ENCODE measurements at places on chromosomes 6 and 20.

GRCh38 chr6:163637524-163637923, 223.0 kb downstream of the QKI start:
- no peak for DNase-seq

- DNase-seq: no peak
Observed at GRCh38 chr20:50820515-50821256, 25.8 kb downstream of the BCAS4 start.

DNA sequence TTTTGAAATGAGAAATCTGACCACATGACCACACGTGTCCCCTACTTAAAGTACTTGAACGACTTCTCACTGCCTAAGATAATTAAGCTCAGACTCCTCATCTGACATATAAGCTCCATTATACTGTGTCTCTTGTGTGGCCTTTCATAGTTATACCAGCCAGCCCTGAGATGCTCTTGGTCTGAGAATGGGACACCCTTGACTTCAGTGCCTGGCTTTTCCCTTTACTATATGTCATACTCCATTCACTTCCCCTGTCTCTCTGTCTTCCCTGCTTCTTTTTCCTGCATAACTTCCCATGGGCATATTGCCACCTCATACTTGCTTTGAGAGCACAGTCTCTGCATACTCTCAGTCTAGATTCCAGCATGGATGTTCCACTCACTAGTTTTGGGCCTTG, 53.4 kb upstream of the TINAG start:
- DNase-seq: no peak

DNA sequence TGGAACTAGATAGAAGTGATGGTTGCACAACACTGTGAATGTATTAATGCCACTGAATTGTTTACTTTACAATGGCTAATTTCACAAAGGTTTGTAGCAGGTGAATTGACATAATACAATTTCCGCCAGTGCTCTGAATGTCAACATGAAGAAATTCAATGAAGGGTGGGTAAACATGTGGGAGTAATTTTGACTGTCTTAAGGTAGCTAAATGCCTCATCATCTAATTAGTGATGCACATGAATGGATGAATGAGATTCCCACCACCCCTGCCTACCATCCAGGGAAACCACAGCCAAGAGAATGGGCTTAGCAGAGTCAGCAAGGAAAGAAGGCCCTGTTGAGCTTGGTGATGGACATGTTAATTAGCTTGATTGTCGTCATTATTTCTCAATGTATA, 275.3 kb downstream of the ALDH8A1 start:
- DNase-seq: no peak

GRCh38 chr6:33692760-33693158, 18.7 kb downstream of the UQCC2 start:
- peak; percentile 66 for DNase-seq

GRCh38 chr6:146709036-146709622, 110.4 kb downstream of the ADGB start:
- no peak for DNase-seq

- DNase-seq: no peak
Observed at GRCh38 chr20:19737025-19737424, 21.0 kb upstream of the RIN2 start.

GRCh38 chr20:57400821-57401564, 9.8 kb downstream of the RBM38 start:
- no peak for DNase-seq

DNA sequence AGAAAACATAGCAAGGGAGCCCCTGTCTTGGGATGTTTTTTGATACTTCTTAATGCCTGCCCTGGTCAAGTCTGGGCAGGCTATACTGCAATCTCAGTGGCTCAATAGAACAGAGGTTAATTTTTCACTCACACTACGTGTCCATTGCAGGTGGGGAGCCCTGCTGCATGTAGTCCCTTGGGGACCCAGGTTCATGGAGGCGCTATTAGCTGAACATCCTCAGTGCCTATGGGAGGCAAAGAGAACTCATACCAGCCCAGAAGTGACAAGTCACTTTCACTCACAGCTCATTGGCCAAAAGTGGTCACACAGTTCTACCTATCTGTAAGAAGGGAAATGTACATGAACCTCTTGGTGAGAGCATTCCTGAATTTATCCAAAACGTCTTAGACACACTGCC, 23.2 kb downstream of the CGA start:
- no peak for DNase-seq

DNA sequence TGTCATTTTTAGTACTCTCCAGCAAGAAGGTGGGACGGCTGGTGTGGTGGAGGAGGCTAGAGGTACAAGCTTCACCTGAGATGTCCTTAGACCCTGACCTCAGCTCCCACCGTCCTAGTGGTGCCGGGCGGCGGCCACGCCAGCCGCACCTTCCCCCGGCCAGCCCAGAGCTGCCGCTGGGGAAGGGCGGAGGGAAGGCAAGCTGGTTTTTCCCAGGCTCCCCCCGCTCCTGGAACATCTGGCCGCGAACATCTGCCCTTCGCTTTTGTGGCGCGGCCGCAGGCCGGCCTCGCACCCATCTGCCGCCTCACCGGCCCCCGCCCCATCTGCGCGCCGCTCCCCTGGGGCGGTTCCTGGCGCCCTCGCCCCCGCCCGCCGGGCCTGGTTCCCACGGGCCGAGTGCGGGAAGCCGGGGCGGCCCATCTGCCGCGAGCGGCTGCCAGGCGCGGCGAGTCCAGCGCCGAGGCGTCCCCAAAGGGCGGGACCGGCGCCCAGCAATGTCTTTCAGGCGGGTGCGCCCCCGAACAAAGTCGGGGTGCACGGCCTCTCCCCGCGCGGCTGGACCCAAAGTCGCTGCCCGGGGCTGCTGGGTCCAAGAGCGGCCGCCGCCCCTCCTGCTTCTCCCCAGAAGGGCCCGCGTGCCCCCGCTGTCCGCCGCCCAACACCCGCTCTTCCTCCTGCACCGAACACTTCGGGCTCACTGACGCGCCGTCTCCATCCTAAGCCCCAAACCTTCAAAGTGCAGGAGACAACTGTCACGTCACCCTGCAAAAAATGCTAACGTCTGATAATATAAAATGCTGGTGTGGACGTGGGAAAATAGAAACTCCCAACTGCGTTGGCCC, 17.3 kb upstream of the ID1 start:
- DNase-seq: no peak

GRCh38 chr6:100179576-100179975, 185.6 kb upstream of the MCHR2 start:
- DNase-seq: no peak

GRCh38 chr20:60137657-60138245, 179.5 kb downstream of the CDH26 start:
- peak; percentile 12 for DNase-seq

DNA sequence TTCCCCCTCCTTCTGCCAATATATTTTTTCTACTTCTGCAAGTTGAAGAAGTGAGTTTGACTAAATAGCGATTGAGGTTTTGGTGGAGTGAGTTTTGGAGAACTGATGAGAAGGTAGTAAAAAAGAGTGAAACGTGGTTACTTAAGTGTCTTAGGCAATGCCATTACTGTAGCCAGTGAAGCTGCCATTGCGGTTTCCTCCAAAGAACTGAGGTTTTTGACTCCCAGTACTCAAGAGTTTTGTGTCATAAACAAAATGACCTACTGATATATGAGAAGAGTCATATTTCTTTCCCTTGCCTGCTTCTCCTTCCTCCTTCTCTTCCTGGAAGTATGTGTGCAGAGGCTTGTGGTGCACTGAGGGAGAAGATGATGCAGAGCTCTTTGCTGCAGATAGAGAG, 554.5 kb upstream of the MAP3K7 start:
- no peak for DNase-seq

GRCh38 chr6:166258854-166259276, 49.3 kb downstream of the PRR18 start:
- DNase-seq: peak; percentile 42

- no peak for DNase-seq
Observed at GRCh38 chr6:38163186-38164130, 343.9 kb downstream of the ZFAND3 start.

DNA sequence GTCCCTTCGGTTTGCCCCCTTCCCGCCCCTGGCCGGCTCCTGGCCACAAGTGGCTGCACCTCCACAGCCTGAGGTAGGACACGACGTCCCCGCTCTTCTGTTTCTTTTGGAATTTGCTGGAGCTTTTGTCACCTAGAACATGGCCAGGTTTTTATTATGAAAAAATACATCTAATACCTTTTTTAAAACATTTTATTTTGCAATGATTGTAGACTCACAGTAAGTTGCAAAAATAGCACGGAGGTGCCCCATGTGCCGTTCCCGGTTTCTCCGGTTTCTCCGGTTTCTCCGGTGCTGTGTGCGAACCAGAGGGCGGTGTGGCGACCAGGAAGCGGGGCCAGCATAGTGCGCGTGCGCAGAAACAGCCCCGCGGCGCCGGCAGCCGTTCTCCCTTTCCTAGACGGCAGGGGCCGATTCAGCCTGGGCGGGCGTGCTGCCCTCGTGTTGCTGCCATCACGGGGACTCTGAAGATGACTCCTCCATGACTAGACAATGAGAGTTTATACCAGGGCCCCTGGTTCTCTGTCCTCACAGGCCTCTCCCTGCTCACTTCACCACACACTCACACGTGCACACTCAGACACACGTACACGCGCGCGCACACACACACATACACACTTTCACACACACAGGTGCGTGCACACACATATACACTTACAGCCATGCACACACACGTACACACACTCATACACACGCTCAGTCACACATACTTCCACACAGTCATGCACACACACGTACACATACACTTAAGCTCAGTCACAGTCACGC, 102.1 kb downstream of the TMEM242 start:
- DNase-seq: peak; percentile 83

DNA sequence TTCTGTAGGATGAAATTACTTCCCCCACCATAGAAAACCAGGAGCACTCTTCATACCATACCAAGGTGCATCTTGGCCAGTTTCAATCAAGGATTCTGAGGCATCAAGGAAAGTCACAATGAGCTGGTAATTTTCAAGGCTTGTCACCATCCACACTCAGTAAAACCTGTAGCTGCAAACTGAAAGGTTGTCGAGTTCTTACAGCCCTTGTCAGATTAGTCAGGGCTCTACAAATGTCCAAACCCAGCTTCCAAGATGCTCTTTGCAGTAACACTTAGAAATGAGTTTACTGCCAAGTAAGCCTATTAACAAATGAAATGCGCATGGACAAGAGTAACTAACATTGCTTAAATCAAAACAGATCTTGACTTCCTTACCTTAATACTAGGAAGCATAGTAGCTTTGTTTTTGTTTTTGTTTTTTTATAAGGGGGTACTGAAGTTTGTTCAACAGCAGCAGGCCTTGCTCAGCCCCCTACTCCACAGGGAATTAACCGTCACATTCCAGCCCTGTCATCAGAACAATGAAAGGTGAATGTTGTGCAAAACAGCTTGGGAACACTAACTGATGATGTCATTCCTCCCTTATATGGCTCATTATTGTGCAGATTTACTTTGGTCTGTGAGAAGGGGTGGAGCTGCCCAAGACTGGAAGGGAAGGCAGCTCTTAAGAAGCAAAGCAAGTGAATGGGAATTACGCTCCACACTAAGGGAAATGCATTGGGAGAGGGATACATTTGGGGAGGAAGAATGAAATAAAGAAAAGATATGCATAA, 49.9 kb upstream of the TMEM30A start:
- DNase-seq: no peak

- DNase-seq: no peak
Observed at GRCh38 chr6:56691814-56692213, 49.1 kb upstream of the DST start.

- no peak for DNase-seq
Observed at GRCh38 chr6:62150048-62150663, 135.9 kb downstream of the KHDRBS2 start.

GRCh38 chr6:16338577-16339264, 100.3 kb downstream of the GMPR start:
- DNase-seq: no peak

- peak; percentile 15 for DNase-seq
Observed at GRCh38 chr6:30554962-30555815, 1.1 kb downstream of the GNL1 start.
